ENCODE measurements at places on chromosomes 2 and 18.
A peak's percentile ranks its signal among the peaks of the same experiment; 100 is the strongest.

- peak; percentile 13 for DNase-seq
Observed at GRCh38 chr18:76686737-76687231, 135.6 kb upstream of the ZNF236 start.

- no peak for DNase-seq
Observed at GRCh38 chr2:222606306-222606705, 49.6 kb downstream of the FARSB start.

DNA sequence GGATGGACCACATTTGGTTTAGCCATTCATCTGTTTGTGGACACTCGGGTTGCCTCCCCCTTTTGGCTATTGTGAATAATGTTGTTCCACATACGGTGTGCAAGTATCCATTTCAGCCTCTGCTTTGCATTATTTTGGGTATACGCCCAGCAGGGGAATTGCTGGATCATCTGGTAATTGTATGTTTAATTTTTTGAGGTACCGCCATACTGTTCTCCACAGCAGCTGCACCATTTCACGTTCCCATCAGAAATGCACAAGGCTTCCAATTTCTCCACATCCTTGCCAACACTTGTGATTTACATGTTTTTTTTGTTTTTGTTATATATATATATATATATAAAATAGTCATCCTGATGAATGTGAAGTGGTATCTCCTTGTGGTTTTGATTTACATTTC lies 54.6 kb upstream of the TWIST2 start:
- DNase-seq, result no peak

GRCh38 chr2:127449414-127449813 lies 31.2 kb downstream of the PROC start:
- no peak for DNase-seq

GRCh38 chr18:741931-742512 lies 29.6 kb upstream of the ENOSF1 start:
- no peak for DNase-seq

DNA sequence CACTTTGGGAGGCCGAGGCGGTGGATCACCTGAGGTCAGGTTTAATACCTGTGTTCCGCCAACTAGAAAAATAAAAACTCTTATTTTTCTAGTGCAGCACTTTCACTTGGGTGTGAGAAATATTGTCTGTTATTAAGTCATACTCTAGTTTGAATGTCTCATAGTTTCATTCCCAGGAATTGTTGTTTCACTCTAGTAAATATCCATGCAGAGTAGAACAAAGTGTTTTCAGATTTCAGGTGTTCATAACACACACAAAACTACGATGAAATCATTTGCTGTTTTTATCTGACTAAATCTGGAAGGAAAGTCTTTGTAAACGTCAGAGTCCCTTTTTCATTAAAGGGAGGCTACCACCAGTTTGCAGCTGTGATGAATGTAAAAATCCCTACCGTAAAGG lies 4.0 kb downstream of the FAM117B start:
- DNase-seq, result no peak

- no peak for DNase-seq
Observed at GRCh38 chr18:49076654-49077166, 125.9 kb upstream of the SMAD7 start.

DNA sequence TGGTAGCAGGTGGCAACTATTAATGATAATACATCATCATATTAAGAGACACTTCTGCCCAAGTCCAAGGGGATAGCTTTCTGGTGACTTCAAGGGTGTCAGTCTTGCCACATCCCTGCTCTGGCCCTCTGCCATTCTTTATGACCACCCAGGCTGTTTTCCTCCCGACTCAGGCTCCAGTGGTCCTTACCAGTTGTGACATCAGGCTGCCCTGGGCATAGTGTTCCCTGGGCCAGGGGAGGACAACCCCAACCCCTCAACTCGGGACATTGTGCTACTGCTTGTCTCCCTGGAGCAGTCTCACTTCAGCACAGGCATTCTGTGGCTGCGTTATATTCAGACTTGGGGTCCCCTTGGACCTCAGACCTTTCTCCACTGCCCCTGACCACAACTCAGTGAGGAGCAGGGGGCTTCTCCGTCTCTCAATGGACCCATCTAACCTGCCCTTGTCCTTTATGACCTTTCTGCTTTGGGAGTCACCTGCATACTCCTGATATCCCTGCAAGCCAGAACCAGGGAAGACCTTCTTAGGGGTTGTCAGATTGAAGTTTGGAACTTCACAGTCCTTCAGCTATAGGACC lies 12.8 kb downstream of the DNAJB2 start:
- DNase-seq, result no peak

GRCh38 chr2:75516378-75517360 lies 44.1 kb downstream of the EVA1A start:
- DNase-seq, result no peak

- DNase-seq, result no peak
Observed at GRCh38 chr2:150036622-150037021, 449.0 kb upstream of the MMADHC start.

DNA sequence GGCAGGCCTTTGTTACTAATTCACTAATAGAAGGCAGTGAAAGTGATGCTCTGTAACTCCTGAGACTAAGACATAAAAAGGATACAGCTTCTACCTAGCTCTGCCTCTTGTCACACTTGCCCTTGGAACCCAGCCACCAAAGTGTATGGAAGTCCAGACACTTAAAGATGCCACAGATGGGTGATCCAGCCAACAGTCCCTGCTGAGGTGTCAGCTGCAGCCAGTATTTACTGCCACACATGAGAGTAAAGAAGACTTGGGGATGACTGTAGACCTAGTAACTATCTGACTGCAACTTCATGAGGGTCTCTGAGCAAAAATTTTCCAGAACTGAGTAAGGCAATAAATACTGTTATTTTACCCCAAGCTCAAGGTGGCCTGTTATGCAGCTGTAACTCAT lies 8.8 kb downstream of the IMMT start:
- DNase-seq, result no peak

- DNase-seq, result no peak
Observed at GRCh38 chr2:195575879-195576401, 81.1 kb upstream of the SLC39A10 start.

DNA sequence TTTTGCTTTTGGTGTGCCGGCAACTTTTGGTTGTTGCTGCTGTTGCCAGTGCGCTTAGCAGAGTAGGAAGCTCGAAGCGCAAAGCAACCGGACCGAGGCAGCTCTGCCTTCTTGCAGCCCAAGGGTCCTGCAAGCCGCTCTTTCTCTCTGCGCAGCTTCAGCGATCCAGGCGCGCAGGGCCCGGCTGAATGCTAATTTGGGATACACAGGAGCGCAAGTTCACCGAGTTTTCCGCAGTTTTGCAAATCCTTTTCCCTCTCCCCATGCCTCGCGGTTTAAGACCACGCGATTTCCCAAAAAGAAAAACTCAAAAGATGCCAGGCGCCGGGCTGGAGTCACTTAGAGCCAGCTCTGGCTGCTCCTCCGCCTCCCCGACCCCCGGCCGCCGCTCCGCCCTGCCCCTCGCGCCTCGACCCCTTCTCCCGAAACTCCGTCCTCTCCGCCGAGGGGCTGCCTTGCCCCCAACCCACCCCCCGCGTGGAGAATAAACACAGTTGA lies 13.5 kb upstream of the SIX3 start:
- no peak for DNase-seq

- DNase-seq, result no peak
Observed at GRCh38 chr2:161230959-161231358, 70.7 kb downstream of the TANK start.

GRCh38 chr18:12516049-12516630 lies 108.4 kb downstream of the PRELID3A start:
- no peak for DNase-seq

DNA sequence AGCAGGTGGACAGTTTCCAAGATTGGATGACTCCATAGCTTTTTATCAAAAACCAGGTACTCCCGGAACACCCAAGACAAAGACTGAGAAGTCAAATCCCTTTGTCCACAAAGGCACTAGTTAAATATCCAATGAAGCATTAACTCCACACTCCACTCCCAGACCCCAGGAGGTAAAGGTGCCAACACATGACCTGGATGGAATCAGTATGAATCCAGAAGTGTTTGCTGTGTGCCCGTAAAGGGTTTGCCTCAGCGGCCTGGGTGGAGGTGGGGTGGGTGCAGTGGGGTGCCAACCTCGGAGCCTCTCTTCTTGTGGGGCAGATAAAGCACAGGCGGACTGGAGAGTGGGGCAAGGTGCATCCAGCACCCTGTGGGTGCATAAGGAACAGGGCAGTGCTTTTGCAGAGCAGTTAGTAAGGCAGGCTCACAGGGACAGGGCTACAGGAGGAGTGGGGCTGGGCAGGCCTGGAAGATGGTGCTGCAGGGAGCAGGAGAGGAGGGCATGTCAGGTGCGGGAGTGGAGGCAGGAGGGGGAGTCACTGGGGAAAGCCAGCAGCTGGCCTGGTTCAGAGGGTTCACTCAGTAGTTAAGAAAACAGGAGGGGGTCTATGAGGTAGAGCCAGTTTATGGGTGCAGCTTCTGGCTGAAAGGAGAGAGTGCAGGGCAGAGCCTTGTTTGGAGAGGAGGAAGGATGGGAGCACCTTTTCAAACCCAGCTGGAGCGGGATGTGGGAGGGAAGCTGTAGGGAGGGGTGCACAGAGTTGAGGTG lies 208.4 kb upstream of the SMAD2 start:
- DNase-seq, result no peak

DNA sequence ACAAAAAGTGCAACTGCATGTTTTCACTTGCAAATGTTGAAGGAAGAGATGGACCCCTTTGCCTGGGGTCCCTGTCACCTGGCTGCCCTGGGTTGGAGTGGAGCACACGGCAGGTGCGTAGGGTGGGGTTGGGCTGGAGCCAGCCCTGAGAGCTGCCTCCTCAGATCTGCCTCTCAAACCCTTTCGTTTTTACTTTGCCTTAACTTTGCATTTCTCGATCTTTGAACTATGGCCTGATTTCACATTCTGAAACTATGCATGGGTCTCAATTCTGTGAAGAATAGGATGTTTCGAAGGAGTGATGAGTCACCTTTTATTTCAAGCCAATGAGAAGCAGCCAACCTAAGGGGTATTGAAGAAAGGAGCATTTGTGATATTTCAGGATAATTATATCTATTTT lies 132.8 kb downstream of the ACOXL start:
- DNase-seq, result peak; percentile 43

DNA sequence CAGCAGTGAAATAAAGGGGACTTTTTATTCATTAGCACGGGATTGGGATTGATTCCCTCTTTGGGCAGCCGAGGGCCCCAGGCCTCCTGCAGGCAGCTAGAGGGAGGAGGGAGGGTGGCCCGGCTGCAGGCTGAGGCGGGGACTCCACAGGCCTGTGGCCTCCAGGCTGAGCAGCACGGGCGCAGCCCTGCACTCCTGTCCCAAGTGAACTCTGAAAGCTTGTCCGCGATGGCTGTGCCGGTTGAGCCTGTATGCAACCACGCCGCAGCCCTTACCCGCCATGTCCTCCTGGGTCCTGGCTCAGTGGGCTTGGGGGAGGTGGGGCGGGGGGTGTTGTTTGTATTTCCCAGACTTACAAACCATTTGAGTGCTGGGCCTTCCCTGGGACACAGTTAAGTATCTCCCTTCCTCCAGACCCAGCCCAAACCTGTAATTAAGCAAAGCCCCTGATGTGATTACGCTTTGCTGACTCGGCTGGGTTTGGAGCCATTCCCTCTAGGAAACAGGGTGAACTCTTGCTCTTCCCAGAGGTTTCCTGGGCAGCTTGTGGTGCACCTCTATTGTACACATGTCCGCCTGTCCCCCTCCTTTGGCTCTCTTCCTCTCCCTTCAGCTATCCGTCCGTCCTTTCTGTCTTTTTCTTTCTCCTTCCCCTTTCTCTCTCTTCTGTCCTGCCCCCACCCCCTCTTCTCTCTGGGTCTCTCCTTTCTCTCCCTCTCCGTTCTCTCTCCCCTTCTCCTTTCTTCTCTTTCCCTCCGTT lies 5.3 kb downstream of the GLI2 start:
- DNase-seq, result no peak

- DNase-seq, result no peak
Observed at GRCh38 chr2:65366595-65367125, 65.7 kb downstream of the SPRED2 start.

DNA sequence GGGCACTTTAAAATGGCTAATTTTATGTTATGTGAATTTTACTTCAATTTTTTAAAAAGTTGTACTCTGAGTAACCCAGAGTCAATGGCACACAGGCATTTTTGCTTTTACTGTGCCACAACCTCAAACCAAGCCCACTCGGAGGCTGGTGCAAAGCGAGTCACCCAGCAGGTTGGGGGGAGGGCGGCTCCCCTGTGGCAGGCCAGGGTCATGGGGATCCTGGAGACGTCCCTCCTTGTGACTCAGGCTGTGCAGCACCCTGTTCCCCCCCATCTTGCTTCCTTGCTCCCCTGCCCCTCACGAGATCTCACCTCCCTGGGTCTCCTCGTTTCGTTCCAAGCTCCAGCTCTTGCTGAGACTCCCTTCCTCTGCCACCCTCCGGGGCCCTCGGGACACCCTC lies 58.6 kb downstream of the POMC start:
- DNase-seq, result no peak

- DNase-seq, result no peak
Observed at GRCh38 chr2:32003791-32004190, 7.0 kb downstream of the MEMO1 start.

DNA sequence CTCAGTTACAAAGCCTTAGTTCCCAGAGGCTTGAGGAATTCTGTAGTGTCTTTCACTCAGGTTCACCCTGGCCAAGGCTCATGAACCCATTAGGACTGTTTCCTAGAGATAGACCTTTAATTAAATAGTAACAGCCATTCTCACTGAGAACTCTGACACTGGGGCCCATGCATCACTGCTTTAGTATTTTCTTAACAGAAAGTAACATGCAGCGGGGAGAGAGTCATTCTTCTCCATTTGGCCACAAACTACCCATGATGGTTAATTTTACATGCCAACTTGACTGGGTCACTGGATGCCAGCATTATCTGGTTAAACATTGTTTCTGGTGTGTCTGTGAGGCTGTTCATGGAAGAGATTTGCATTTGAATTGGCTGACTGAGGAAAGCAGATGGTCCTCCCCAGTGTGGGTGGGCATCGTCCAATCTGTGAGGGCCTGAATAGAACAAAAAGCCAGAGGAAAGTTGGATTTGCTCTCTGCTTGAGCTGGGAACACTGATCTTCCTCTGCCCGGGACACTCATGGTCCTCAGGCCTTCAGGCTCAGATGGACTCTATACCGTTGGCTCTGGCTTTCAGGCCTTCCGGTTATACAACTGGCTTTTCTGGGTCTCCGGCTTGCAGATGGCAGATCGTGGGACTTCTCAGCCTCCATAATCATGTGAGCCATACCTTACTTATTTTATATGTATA lies 5.6 kb upstream of the CPLX4 start:
- no peak for DNase-seq

GRCh38 chr2:204340511-204340910 lies 204.8 kb upstream of the PARD3B start:
- DNase-seq, result no peak

- DNase-seq, result no peak
Observed at GRCh38 chr18:11183637-11184036, 34.3 kb upstream of the PIEZO2 start.

Data from stimulated activated CD4-positive, alpha-beta T cell treated with anti-CD3 and anti-CD28 coated beads, Interleukin-4, amount 100 ng/mL, for 1 hour (primary cell).